Mucosa of gallbladder (tissue), 1 donor: ENCODE measurements at places on chromosomes 11 and 22. TPM values are rescaled to one million over a fixed set of nuclear protein-coding genes. Genes with fewer than 3 reads are reported as not detected.
A peak's percentile ranks its signal among the peaks of the same experiment; 100 is the strongest.

Gene APOL5
- not detected for total RNA-seq

Gene KLHDC7B
- total RNA-seq: 0.17 TPM

Gene DGCR6
- total RNA-seq: 1.5 TPM

Gene LRRC32
- total RNA-seq: 33.2 TPM

Gene ALDH3B2
- 0.63 TPM for total RNA-seq

Gene FREY1
- not detected for total RNA-seq

Gene TRIM29
- 13.5 TPM for total RNA-seq

Gene RASL10A
- 1.7 TPM for total RNA-seq

Gene EIF3F
- 251 TPM for total RNA-seq

Gene GDPD4
- not detected for total RNA-seq

Gene FAM227A
- 5.1 TPM for total RNA-seq

Gene ADAMTS8
- 14.1 TPM for total RNA-seq

Gene OMP
- 10.4 TPM for total RNA-seq

Gene TMPRSS4
- 180 TPM for total RNA-seq

GRCh38 chr11:2928605-2929530 is at the start of gene PHLDA2:
PHLDA2 (minus strand) TSS chr11:2929420; CDS start chr11:2929364, 56 bp downstream.
- DNase-seq: peak; percentile 78

- no peak for DNase-seq
These were observed 61.1 kb upstream of the CD44 start for GRCh38 chr11:35077709-35078469.

DNA sequence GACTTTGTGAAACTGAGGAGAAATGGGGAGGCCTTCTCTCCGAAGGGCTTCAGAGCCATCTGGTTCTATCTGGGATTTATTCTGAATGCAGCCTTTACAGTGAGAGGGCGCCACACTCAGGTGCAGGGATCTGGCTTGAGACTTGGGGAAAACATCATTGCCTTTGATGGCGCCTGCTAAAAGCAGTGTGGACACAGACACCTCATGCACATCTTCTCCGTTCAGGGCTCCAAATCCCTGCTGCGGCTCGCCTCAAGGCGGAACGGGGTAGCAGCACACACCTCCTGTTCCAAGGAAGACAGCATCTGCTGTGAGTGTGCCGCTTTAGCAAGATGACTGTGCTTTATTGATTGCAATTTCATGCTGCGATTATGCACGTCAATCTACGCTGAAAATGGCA is 37.1 kb upstream of the OLFML1 start:
- no peak for DNase-seq

DNA sequence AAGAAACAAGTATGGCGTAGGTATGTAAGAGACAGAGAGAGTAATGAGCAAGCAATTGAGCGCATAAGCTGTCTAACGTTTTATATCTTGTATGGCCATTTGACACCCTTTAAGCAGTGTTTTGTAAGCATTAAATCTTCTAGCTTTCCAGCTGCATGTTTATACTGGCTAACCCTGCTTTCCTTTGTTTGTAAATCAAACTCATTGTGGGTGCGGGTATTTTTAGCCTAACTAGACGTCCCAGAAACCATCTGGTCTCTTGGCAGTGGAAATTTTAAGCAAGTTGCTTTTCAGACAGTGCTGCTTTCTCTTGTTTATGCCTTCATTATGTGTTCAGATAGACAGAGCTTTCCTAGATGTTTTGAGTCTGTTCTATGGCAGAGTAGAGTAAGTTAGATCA is 73.5 kb downstream of the RNF169 start:
- DNase-seq: no peak

DNA sequence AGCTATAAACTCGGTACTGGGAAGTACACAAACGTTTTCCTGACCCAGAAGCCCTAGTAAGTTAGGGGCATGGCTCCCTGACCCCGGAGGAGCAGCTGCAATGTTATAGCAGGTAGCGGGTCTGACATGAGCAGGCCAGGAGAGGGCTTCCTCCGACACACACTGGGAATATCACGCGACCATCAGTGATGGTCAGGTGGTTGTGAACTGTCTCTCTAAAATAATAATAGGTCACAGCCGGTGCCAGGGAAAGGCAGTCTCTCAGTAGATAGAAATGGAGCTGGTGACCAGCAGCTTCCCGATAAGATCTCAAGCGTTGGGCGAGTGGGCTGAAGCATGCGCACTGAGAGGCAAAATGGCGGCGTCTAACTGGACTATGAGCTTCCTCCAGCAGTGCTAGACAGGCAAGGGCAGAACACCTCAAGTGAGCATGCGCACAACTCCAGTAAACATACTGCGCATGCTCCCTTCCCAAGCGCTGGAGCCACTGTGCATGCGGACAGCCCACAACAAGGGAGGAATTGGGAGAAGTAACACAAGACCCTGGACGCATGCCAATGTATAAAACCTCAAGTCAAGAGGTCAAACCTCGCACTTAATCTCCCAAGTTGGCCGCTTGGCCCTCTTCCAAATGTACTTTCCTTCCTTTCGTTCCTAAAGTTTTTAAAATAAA is 22.3 kb upstream of the TESMIN start:
- no peak for DNase-seq

DNA sequence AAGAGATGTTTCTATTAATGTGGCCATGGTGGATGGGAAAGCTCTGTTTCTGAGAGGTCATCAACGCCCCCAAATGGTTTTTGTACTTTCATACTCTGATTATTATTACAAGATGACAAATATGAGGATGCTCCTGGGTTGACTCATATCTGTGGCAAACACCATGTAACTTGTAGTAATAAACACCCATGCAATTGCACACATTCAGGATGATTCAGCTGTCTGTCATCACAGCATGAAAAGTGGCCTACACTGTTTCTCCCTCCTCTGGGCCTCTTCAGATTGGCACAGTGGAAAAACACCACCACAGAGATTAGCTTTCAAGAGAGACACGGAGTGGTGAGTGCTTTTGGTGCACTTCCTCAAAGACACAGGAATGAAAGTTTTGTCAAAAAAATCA is 85.4 kb downstream of the MTNR1B start:
- DNase-seq: no peak

DNA sequence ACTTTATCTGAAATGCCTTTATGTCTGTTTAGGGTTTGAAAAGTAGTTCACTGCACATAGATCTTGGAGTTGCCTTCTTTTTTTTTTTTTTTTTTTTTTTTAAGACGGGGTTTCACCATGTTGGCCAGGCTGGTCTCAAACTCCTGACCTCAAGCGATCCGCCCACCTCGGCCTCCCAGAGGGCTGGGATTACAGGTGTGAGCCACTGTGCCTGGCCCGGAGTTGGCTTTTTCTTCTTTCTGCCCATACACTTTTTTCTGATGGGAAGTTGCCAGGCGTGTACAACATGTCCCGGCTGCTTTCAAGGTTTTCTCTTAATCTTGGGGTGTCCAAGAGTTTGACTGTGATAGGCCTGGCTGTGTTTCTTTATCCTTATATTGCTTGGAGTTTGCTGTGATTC is 12.9 kb upstream of the GNB1L start:
- DNase-seq: no peak

GRCh38 chr11:86861810-86862209 is 61.5 kb downstream of the PRSS23 start:
- no peak for DNase-seq

- no peak for DNase-seq
These were observed 887.3 kb upstream of the TENM4 start for GRCh38 chr11:80327956-80328614.

DNA sequence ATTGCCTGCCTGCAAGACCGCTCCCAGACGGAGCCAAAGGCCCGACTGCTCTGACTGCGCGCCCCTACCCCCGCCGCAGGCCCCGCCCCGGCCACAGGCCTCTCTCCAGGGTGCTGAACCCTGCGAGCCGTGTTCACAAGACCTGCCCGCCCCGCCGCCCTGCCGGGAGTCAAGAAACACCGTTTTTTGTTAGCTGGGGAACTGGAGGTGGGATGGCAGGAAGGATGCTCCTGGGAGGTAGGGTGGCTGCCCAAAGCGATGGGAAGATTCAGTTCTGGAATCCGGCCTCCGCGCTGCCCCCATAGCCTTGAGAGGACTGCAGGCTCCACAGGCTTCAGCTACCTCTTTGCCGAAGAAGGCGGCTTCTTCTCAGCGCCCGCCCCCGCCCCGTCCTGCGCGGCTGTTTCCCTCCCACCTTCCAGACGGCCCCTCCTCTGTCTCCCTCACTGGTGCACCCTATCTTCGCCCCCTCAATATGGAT is 2.7 kb upstream of the PDE2A start:
- DNase-seq: peak; percentile 65

DNA sequence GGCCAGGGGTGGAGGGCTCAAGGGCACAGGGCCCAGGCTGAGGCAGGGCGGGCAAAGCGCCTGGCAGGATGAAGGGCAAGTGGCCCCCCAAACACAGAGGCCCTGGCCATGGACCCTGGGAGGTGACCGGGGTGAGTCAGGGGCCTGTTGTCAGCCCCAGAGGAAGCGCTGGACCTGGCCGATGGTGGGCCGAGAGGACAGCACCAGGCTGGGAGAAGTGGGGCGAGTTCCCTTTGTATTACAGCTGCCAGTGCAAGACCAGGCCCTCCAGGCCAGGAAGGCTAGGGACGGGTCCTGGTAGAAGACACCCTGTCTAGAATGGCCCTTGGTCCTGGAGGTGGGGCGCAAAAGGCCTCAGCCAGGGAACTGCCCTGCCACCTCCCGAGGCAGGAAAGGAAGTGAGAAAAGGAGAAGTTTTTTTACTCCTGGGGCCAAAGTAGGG is 12.8 kb downstream of the CXCR5 start:
- DNase-seq: no peak

- no peak for DNase-seq
These were observed 104.5 kb downstream of the NXPE2 start for GRCh38 chr11:114782650-114783310.

GRCh38 chr11:101915791-101916291 is 481 bp downstream of the ANGPTL5 start:
- no peak for DNase-seq

DNA sequence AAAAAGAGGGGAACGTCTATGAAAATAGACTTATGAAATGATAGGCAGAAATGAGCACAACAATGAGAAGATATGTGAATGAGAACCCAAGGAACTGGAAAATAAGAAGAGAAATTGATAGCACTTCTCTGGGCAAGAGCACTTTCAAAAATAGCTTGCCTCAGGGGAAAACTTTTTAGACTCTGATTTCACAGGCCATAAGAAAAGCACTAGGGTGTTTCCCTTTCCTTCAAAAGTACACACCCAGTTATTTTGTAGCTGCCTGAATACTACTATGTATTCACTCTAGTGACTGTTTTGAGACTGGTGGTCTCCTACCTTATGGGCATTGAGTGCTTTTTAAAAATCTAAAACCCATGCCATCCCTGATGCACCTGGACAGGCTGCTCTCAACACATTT is 172.3 kb upstream of the SOX6 start:
- no peak for DNase-seq

DNA sequence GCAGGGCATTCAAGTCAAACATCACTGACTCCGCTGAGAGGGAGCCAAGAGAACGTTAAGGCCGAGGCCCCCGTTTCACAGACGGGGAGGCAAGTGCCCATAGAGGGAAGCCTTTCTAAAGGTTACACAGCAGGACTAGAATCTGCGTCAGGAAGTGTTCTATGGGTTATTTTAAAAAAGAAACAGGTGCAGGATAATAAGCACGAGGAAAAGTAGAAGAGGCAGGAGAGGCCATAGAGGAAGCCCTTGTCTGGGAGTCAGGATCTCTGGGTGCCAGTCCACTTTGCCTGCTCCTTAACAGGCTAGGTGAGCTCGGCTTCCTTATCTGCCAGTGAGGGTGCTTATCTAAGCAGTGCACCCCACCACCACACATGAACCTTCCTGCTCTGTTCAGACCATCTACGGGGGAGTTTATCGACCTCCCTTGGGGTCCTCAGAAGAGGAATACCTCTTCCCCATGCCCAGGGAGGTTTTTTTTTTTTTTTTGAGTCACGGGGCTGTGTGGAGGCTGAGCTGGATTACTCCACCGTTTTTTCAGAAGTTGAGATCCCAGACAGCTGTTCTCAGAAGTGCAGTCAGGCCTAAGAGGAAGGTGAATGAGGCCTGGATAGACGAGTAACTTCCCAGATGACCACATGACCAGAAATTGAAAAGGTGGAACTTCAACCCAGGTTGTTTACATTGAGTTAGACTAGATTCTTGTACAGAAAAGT is 1.2 kb upstream of the FCHSD2 start:
- DNase-seq: no peak

DNA sequence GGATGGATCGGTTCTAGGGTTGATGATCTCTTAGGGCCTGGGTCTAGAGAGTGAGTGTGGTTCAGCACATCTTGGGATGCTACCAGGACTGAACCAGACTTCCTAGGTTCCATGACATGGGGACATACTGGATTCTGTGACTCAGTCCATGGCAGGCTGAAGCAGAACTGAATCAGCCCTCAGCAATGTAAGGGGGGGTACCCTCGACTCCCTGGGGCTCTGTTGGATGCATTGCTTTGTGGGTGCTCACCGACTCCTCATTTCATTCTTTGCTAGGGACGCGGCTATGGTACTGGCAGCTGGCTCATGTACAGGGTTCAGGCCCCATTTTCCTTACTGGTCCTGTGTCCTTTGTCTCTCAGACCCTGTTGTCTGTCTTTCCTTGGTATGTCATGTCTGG is 733 bp upstream of the GRAMD1B start:
- no peak for DNase-seq

GRCh38 chr11:44825058-44825785 is 98.5 kb downstream of the TSPAN18 start:
- DNase-seq: no peak

GRCh38 chr11:68956142-68956541 is 24.6 kb downstream of the MRGPRD start:
- no peak for DNase-seq

DNA sequence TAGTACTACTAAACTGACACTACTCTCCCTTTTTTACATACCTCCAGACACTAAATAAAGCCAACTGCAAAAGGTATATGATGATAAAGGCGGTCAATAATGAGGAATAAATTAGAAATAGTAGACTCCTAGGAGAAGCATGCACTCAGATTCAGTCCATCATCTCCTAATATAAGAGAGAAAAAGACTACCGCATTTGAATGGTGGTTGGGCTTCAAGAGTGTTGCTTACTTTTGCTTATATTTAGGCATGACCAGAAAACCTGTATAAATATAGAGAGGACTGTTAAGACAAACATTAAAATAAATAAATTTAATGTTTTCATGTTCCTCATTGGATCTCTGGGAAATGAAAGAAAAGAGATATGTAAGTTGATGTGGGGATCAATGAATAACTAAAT is 1137.0 kb downstream of the FAM181B start:
- no peak for DNase-seq

- DNase-seq: no peak
These were observed 39.4 kb downstream of the SBF1 start for GRCh38 chr22:50435291-50436014.

DNA sequence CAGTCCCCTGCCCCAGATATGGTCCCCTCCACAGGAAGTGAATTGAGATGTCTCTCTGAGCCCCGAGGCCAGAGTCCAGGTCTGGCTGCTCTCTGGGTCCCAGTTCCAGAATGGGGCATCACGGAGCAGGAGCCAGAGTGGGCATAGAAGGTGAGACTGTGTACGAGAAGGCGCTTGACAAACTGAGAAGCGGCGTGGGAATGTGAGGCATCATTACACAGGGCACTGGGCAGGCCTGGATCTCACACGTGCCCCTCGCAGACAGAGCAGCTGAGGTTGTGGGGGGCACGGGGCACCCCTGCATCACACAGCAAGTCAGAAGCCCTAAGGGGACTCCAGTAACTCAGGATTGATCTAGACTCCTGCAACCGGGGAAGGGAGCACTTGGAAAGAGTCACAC is 9.2 kb downstream of the STARD10 start:
- no peak for DNase-seq
